ENCODE measurements at places on chromosomes 5 and 9.

- DNase-seq, result no peak
These were observed 141.8 kb downstream of the YIPF5 start for GRCh38 chr5:144028636-144029035.

- DNase-seq, result no peak
These were observed 621.3 kb upstream of the ZNF608 start for GRCh38 chr5:125367702-125368101.

GRCh38 chr9:6219981-6220380, 4.4 kb downstream of the IL33 start:
- DNase-seq, result no peak

DNA sequence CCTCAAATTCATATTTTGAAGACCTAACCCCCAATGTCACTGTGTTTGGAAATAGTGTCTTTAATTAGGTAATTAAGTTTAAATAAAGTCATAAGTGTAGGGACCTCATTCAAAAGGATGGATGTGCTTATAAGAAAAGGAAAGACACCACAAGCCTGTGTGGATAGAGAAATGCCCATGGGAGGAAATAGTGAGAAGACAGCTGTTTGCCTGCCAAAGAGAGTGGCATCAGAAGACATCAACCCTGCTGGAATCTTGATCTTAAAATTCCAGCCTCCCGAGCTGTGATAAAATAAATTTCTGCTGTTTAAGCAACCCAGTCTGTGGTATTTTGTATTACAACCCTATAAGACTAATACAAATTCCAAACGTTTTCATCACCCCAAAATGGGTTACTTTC, 1867.9 kb upstream of the NUDT12 start:
- DNase-seq, result no peak

DNA sequence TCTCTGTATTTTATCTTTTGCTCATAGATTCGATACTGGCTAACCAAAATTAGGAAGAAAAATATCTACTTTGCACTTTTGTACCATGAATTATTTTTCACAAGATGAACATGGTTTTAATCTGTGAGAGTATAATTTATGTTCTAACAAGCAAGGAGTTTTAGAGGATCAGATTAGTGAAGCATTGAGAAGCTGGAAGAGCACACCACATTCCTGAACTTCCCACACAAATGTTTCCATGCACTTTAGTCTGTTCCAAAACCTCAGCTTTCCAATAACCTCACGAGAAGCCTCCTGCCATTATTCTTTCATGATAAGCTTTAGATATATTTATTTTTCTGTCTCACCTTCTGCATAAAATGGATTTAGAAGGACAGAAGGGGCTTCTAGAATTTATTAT, 98.7 kb upstream of the MPDZ start:
- DNase-seq, result no peak

- DNase-seq, result no peak
These were observed 206.6 kb downstream of the SPOCK1 start for GRCh38 chr5:137292461-137293027.

GRCh38 chr9:86405926-86406325, 51.7 kb upstream of the TUT7 start:
- no peak for DNase-seq

Data from esophagus squamous epithelium (tissue), 5 donors.